Lower leg skin (tissue), 4 donors: ENCODE measurements at places on chromosomes 5 and 9. TPM values are rescaled to one million over a fixed set of nuclear protein-coding genes. Genes with fewer than 3 reads are reported as not detected.

GRCh38 chr5:36531401-36531800 is 75.0 kb upstream of the SLC1A3 start:
- DNase-seq, result no peak

- DNase-seq, result no peak
These were observed 7.6 kb upstream of the ZNF618 start for GRCh38 chr9:113868501-113868900.

- DNase-seq, result no peak
These were observed 214.1 kb upstream of the ADCY2 start for GRCh38 chr5:7181841-7182240.

Gene GLRA1
- total RNA-seq, result not detected

Gene PALM2AKAP2
- 3.6 TPM for total RNA-seq

DNA sequence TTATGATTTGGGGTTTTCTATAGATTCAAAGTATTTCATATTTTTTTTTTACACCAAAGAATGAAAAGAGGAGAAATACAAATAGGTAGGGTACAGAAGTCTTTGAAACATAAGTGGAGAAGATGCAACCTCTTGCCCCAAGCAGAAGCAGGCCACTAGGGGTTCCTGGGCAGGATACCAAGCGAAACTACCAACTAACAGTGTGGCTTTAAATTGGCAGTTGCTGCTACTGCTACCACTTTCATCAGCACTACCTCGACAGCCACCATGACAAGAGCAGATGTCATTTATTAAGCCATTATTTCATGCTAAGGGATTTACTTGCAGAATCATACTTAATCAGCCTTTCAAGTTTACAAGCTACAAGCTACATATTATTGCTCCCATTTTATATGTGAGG is 288.1 kb downstream of the NR3C1 start:
- no peak for DNase-seq

- no peak for DNase-seq
These were observed 841 bp upstream of the NINJ1 start for GRCh38 chr9:93134740-93135444.

DNA sequence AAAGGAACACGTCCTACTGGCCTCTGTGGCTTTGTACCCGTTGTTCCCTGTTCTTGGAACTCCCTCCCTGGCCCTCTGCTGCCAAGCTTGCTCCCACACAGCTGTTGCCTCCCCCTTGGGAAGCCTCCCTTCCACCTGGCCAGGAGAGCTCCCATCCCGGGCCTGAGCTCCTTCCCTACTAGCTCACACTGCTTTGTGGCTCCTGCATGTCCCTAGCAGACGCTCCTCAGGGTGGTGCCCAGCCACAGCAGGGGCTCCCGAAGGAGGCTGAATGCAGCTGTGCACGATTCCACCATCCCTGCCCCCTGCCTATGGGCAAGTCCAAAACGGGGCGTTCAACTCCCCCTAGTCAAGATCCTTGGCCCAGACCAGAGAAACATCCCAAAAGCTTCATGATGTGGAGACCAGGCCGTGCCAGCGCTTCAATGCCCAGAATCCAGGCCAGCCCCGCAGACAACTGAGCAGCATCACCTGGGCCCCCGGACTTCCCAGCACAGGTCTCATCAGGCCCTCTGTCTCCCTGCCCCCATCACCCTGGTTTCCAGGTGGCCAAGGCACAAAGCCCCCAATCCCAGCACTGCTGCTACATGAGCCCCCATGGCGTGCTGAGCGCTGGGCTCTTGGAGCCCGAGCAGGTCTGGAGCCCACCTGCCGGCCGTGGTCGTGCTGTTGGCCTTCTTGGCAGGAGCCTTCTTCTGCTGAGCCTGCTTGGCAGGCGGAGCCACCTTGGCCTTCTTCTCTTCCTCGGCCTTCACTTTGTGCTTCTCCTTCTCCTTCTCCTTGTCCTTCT is 14.3 kb downstream of the BRD3OS start:
- DNase-seq, result no peak

DNA sequence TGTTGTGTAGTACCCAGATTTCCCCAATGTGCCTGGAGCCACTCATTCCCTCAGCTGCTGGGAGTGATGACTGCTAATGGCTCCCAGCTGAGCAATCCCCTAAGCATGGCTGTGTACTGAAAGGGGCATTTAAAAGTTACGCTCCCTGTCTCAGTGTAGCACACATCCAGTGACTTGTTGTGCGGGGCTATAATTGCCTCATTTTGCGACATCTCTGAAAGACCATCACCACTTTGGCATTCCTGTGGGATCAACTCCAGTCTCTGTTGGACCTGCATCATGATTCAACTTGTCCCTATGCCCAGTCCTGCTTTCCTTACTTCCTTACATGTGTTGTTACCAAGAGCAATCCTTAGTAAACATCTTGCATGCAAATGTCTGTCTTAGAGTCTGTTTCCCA is 201.2 kb upstream of the MPDZ start:
- DNase-seq, result no peak

DNA sequence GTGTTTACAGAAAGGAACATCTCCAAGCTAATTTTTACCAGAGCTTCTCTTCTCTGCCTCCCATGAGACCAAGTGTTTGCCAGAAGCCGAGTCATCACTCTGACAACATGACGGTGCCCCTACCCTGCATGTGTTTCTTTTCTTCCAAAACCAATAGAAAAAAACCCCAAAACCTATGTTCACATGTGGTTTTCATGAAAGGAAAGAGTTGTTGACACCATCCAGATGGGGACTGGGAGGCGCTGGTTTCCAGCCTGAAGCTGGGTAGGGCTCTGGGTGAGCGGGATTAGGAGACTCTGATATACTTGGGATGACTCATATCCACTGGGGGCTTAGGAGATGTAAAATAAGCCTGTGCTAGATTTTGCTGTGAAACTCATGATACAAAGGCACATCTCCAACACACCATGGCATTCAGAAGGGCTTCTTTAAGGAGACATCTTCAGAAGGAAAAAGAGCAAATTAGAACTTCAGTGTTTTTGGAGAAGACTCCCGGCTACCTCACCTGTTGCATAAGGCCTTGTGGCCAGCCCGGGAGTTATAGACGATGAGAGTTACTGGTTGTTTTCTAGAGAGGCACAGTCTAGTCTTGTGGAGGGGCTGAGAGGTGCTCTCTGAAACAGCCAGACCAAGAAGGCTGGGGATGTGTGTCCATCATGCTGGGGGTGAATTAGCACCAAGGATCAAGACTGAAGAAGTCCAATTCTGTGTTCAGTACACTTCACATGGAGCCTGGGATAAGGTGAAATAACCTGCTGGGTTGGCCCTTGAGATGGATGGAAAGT is 108.9 kb upstream of the LHFPL2 start:
- DNase-seq, result no peak

- DNase-seq, result no peak
These were observed 41.8 kb downstream of the FREM1 start for GRCh38 chr9:14868418-14868771.

DNA sequence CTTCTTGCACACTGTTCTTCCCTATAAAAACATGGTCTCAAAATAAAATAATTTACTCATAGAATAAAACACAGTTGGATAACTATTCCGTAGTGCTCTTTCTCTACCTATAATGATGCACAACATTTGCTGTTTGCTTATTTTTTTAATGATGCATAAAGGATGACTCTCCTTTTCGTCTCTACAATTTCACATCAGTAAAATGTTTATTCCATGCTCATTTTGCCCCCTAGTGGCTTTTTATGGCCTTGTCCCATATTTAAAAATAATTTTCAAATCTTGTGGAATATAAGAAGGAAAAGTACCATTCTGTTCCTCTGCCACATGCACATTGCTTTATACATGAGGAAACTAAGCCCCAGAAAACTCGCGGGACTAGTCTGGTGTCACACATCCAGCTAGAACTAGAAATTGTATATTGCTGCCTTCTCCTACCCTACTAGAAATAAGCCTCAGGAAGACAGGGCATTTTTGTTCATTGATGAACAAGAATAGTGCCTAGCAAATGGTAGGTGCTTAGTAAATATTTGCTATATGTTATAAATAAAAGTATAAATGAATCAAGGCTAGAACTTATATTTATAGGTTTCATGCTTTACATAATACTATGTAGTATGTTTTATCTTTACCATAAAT is 12.7 kb downstream of the KCTD16 start:
- DNase-seq, result no peak

Gene CBY3
- not detected for total RNA-seq

DNA sequence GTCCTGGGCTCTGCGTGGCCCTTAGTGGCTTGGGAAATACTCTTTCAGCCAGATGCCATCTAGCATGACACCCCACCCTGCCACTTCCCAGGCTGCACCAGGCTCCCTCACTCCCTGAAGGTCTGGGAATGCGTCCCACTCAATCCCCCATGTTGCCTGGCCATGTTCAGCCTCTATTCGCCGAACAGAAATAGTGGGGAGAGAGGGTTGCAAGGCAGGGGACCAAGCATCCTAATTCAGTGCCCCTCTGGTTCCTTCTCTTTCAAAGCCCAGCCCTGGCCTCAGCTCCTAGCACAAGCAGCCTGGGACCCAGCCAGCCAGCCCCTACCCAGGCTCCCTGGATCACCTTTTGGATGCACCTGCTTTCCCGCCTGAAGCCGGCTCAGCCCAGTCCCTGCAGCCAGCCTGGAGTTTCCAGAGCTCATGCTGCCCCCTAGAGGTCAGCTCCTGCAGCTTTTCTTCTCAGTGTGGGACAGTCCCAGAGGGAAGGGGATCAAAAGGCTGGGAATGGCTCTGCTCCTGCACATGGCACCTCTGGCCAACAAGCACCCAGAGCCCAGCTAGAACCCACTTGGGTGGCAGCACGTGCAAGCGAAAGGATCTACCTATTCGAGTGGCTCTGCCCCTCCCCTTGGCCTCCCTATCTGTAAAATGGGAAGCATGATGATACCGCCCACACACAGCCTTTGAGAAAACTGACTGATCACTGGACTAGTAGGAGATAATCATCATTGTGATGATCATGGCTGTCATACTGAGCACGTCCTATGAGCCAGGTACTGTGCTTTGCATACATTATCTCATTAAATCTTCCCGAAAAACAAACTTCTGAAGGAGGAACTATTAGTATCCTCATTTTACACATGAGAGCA is 48.7 kb upstream of the C5orf58 start:
- peak; percentile 88 for DNase-seq

GRCh38 chr9:107755246-107755645 is 265.7 kb upstream of the KLF4 start:
- DNase-seq, result no peak

DNA sequence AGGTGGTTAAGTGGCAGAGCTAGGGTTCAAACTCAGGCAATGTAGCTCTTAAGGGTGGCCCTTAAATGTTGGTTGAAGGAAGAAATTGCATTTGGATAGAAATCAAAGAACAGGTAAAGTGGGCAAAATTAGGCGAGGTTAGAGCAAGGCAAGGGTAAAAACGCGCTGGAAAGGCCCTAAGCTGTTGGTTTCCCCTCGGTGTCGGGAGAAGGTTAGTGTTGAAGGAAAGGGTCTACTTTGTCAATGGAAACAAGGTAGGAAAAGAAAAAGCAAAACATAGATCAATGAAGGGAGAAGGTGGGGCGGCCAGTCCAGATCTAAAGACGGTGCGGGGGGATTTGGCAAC is 431 bp downstream of the FASTKD3 start:
- DNase-seq, result no peak

DNA sequence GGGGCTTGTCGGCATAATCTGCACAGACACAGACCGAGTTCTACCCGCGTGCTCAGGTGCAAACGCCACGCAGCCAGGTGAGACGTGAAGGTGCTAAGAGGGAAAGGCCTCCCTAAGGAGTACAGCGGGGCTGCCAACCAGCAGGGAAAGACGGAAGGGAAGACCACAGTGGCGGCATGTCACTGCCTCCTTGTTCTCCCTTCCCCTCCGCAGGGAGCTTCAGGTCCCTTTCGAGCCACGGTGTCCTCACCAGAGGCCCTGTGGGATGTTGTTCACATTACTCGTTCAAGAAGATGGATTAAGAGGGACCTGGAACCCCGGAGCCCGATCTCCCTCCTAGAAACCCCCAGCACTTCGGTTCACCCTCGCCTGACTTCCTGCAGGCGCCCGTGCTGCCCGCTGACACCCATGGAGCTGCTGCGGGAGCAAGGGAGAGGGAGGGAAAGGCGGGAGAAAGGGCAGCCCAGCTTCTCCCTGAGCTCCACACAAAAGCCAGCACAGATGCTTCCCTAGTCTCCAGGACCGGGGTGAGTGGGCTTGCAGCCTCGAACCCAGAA is 686 bp downstream of the BRD9 start:
- DNase-seq, result no peak

GRCh38 chr5:157292599-157292998 is 26.7 kb downstream of the CYFIP2 start:
- no peak for DNase-seq

GRCh38 chr5:139276426-139276825 is 17.1 kb upstream of the MATR3 start:
- DNase-seq, result no peak

DNA sequence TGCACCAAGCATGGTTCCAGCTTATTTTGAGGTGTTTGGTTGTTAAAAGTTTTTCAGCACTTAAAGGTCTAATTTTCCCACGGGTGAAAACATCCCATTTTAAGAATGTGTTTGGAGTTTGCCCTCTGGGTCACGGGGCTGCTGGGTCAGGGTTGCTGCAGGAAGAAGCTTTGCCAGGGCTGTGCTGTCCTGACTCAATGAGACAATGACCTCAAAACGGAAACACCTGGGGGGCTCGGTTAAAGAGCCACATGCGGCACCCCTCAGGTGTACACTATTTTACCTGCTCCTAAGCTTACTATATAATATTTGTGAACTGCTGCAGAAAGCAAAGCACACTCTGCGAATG is 27.6 kb downstream of the UBE2QL1 start:
- peak; percentile 43 for DNase-seq

Gene IFNA2
- total RNA-seq, result not detected

Gene LIFR
- 70.6 TPM for total RNA-seq

DNA sequence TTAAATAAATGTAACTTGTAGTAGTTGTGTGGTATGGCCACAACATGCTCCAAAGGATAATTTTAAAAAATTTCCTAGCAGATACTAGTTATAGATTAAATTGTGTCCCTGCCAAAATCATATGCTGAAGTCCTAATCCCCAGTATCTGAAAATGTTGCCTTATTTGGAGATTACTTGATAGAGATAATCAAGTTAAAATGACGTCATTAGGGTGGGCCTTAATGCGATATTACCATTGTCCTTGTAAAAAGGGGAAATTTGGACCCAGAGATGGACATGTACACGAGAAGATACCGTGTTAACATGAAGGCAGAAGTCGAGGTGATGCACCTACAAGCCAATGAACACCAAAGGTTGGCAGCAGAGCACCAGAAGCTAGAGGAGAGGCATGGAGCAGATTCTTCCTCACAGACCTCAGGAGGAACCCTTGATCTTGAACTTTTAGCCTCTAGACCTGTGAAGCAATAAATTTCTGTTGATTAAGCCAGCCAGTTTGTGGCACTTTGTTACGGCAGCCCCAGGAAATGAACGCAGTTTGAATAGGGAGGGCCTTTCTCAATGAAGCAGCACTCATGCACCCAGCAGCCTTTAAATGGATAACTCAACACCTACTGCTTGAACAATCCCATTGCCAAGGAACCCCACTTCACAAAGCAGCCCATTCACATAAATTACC is 148.9 kb downstream of the ARHGAP26 start:
- DNase-seq, result no peak

DNA sequence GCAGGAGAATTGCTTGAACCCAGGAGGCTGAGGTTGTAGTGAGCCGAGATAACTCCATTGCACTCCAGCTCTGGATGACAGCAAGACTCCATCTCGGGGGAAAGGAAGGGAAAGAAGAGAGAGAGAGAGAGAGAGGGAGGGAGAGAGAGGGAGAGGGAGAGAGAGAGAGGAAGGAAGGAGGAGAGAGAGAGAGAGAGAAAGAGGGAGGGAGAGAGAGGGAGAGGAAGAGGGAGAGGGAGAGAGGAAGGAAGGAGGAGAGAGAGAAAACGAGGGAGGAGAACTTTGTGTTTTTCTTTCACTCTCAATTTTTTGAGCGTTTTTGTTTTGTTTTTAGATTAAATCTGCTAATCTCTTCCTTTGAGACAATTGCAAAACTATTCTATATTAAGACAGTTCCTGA is 46.9 kb downstream of the SPEF2 start:
- no peak for DNase-seq

- DNase-seq, result no peak
These were observed 126.1 kb downstream of the GAS1 start for GRCh38 chr9:86821006-86821845.
